ENCODE measurements at places on chromosomes 1 and 21.

DNA sequence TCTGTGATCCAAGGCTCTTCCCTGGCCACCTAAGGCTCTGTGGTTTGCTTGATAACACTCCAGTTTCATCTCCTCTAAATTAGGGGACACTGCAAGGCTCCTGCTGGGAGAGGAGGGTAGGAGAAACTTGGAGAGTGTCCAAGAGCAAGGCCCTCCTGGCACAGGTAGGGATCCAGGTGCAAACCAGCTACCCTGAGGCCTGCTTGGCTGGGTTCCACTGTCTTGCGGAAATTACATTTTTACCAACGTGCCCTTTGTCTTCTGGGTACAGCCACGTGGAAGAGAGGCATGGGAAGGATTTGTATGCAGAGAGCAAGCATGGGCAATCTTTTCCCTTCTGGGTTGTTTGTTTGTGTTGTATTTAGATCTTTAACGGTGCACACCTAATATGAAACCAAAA, 132.5 kb downstream of the PRDM2 start:
- DNase-seq: no peak

- no peak for DNase-seq
Measured at GRCh38 chr1:109391626-109392025, 6.1 kb downstream of the SORT1 start.

GRCh38 chr1:10675813-10676212, 120.6 kb downstream of the CASZ1 start:
- DNase-seq: no peak

DNA sequence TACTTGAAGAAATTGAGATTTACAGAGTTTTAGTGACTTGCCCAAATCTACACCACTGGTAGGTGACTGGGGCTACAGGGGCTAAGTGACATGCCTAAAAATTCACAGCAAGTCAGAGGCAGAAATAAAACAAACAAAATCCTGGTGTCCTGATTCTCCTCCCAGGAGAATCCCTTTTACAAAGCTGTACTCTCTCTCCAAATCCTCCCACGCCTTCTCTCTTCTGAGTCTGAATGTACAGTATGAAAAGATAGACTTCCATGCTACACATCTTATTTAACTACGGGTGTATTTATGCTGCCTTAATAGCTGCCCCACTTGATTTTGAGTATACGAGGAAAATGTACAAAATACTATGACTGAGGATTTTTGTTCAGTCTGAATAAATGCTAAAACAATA, 65.4 kb downstream of the SGIP1 start:
- no peak for DNase-seq

DNA sequence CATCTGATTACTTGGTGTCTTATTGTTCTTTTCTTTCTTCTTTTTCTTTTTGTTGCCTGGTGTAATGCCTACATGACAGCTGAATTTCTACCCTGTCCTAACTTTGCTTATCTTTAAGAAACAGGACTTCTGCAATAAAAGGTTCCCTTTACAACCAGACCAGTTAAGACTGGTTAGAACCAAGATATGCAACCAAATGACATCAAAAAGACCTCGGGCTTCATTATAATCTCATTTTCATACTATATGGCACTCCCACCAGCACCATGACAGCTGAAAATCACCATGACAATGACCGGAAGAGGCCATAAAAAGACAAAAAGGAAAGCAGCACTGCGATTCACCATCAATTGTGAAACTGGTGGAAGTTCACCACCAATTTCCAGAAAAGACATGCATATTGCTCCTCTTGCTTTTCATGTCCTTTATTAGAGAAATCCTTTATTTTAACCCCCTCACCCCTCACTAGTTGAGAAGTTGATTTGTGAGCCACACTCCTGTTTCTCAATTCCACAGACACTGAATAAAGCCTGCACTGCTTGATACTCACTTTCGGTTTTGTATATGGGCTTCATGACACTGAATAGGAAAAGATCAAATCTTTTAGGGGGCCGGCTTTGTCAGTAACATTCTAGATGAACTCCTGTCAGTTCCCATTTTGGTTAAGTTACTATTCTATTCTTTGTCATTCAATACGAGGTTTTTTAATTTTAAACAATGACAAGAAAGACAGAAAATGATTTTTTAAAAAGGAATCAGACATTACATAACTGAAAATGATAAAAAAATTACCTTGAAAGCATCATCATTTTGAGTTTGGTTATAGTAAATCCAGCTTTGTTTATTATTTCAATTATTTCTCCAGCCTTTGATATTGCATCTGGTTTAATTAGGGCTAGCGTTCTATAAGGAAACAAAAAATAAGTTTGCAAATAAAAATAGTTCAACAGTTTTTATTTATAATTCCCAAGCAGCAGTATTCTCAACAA, 58.1 kb downstream of the NME7 start:
- DNase-seq: no peak

Data from activated T-cell treated with anti-CD3 and anti-CD28 coated beads for 24 hours (primary cell).